Memory B cell (primary cell): ENCODE measurements at places on chromosomes 5 and 9.
A peak's percentile ranks its signal among the peaks of the same experiment; 100 is the strongest.

DNA sequence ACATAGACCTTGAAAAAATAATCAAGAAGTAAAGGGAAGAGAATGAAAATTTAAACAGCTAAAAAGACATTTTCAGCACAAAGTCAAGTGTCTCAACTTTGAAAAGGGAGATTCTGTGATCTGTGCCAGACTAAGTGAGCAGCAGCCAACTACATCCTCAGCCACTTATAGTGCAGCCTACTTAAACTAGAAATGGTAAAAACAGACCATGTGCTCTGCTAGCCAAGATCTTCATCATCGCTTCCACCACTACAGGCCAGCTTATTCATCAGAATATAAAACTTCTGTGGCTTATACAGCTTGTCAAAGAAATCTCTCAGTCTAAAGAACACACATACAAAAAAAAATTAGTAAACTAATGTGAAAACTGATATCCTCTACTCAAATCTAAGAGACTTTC is 63.5 kb downstream of the CEMIP2 start:
- H3K27ac ChIP-seq: no peak overlapping the region
- no peaks in the 10 kb centered on the region for H3K27me3 ChIP-seq
- peaks cover 31% of the 10 kb centered on the region for H3K36me3 ChIP-seq
- H3K4me3 ChIP-seq: no peak overlapping the region

GRCh38 chr9:85949586-85950335 is 8.8 kb downstream of the NAA35 start:
- H3K4me3 ChIP-seq: no peak overlapping the region
- H3K27ac ChIP-seq: no peak overlapping the region
- no peak for DNase-seq
- peaks cover 6% of the 10 kb centered on the region for H3K4me1 ChIP-seq
- H3K27me3 ChIP-seq: no peaks in the 10 kb centered on the region
- peaks cover 23% of the 10 kb centered on the region for H3K36me3 ChIP-seq

GRCh38 chr9:77947651-77948050 is 84.0 kb downstream of the GNAQ start:
- no peak overlapping the region for H3K4me3 ChIP-seq
- H3K27me3 ChIP-seq: peaks cover 6% of the 10 kb centered on the region

DNA sequence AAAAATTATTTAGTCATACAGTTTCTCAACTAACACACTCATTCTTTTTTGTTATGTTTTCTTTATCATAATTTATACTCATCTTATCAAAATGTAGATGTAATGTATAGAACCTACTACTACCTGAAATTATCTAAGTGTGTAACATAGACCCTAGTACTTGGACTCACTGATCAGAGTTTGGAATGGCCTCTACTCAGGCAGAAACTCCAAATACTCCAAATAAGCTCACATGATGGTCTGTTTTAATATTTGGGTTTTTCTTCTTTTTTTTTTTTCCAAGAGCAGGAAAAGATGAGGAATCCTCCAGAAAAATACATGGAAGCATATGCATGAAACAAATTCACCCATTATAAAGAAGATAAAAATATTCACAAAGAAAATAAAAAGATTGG is 126.3 kb downstream of the PDE4D start:
- no peaks in the 10 kb centered on the region for H3K36me3 ChIP-seq
- no peak for DNase-seq
- peaks cover 4% of the 10 kb centered on the region for H3K27me3 ChIP-seq
- peaks cover 18% of the 10 kb centered on the region for H3K4me1 ChIP-seq
- peak overlapping the region; percentile 94 for H3K4me3 ChIP-seq

DNA sequence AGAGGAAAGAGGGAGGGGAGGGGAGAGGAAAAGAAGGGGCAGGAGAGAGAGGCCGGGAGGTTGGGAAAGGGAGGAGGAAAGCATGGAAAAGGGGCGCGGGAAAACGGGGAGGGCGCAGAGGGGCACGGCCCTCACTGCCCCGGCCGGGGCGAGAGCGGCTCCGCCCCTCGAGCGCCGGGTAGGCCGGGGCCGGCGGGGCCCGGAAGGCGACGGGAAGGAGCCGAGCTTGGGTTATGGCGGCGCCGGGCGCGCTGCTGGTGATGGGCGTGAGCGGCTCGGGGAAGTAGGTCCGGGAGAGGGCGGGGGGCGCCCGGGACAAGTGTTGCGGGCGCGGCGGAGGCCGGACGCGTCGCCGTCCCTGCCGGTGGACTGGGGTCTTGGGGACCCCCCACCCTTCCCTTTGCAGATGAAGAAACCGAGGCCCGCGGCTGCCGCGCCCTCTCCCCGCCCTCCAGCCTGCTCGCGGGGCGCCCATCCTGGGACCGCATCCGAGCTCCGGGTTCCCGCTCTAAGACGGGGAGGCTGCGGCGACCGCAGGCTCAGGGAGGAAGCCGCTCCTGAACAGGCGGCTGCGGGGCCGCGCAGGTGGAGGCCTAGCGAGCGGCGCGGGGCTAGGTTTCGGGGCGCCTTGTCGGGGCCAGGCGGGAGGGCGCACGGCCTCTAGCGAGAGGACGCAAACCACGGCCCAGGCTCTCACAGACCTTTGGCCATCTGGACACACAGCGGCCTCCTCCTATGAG is at the start of gene IDNK:
IDNK (plus strand) TSS at position 205 of the 740 bp plus-strand sequence; CDS start at position 234, 29 bp downstream.
- H3K36me3 ChIP-seq: peaks cover 6% of the 10 kb centered on the region
- DNase-seq: peak; percentile 69
- peaks cover 29% of the 10 kb centered on the region for H3K4me1 ChIP-seq
- peak within 1 kb of the TSS; percentile 96 for H3K4me3 ChIP-seq
- H3K27ac ChIP-seq: peak within 1 kb of the TSS; percentile 98

GRCh38 chr9:124618476-124618875 is 111.3 kb upstream of the NR5A1 start:
- peaks cover 2% of the 10 kb centered on the region for H3K27me3 ChIP-seq
- H3K36me3 ChIP-seq: no peaks in the 10 kb centered on the region
- H3K4me1 ChIP-seq: no peaks in the 10 kb centered on the region

GRCh38 chr9:37700131-37700530 is 49.4 kb downstream of the FRMPD1 start:
- DNase-seq: no peak
- H3K27me3 ChIP-seq: peaks cover 13% of the 10 kb centered on the region
- no peak overlapping the region for H3K27ac ChIP-seq

DNA sequence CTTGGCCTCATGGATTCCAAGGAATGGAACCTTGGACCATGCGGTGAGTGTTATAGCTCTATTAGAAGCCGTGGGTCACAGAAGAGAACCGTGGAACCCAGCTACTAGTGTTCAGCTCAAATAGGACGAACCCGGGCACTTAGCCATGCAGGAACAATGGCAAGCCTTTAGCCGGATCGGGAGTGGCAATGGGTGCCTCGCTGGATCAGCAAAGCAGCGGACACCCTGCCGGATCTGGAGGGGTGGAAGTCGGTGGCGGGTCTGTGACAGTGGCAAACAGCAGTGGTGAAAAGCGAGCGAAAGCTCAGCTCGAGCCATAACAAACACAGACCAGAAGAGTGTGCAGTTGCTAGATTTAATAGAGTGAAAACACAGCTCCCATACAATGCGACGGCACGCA is 2.4 kb upstream of the CDO1 start:
- H3K27me3 ChIP-seq: peaks cover 26% of the 10 kb centered on the region
- H3K4me3 ChIP-seq: no peak overlapping the region
- H3K27ac ChIP-seq: no peak overlapping the region
- no peak for DNase-seq
- H3K4me1 ChIP-seq: peaks cover 15% of the 10 kb centered on the region
- H3K36me3 ChIP-seq: no peaks in the 10 kb centered on the region

DNA sequence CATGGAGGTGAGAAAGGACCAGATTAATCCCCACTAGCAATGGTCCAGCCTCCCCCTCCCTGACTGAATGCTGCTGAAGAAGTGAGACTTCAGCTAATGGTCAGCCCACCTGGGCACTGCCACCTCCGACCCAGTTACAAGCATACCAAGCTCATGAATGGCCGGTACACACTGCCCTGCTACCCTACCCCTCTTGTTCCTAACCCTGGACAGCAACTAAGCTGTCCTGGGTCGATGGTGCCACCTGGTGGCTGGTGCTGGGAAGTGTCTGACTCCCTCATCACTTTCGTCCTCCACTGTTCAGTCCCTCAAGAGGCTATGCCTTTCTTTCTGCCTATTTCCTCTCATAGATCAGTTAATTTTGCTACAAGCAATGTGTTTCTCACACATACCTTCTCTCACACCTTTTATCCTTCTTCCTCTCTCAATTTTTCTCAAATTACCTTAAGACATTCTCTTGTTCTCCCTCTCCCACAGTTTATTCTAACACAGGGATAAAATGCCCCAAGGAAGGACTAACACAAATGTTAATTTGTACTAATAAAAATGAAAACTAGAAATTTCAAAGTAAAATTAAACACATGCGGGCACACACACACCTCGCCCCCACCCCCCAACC is 42.4 kb downstream of the PAX5 start:
- H3K27ac ChIP-seq: peak overlapping the region; percentile 97
- H3K4me1 ChIP-seq: peaks cover 79% of the 10 kb centered on the region
- DNase-seq: no peak
- H3K36me3 ChIP-seq: peaks cover 37% of the 10 kb centered on the region

DNA sequence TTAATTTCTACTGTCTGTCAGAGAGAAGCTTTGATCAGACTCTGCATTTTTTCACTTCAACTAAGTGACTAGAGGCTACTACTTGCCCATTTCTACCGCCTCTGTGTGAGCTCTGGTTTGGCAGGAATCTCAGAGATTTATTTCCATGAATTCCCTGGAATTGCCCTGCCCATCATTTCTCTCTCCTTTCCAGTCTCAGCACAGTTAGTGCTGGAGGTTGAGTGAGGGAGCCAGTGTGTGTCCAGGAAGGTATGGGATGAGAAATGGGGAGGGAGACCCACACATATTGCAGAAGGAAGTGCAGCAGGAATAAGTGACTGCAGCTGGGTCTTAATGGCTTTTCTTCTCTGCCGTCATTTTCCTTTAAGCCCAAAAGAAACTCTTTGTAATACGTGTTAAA is 443.1 kb upstream of the ZNF462 start:
- no peak overlapping the region for H3K4me3 ChIP-seq
- no peaks in the 10 kb centered on the region for H3K36me3 ChIP-seq
- no peak overlapping the region for H3K27ac ChIP-seq
- peaks cover 4% of the 10 kb centered on the region for H3K27me3 ChIP-seq
- no peaks in the 10 kb centered on the region for H3K4me1 ChIP-seq
